ENCODE measurements at places on chromosomes 2 and 18.

DNA sequence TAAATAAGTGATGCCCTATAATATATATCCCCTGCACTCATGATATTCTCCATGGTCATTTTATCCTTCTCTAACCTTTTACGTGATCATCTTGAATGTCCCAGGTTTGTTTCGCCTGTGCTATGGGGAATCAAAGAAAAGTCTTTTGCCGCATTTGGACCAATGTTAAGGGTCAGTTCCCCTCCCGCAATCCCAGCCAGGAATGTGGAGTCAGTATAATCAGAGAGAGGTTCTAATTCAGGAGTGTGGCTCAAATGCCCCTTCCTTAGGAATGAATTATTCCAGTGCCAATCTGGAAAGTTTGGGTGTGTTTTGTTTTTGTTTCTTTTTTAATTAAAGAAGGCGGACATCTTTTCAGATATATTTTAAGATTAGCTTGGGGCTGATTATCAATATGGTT, 41.8 kb downstream of the PMS1 start:
- no peak for DNase-seq

DNA sequence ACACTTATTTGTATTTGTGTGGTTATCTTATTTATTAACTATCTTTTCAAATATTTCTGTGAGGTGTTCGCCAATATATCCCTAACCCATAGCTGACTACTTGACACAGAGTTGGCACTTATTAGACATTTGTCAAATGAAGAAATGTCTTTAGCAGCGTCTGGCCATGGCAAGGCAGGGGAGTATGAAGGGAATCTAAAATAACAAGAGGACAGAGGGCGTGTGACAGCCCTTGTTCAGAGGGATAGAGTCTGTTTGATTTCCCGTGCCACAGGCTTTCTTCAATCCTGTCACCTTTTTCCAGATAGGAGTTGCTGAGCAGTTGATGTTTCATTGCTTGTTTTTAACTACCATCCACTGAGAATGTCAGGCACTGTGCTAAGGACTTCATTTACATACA, 53.6 kb upstream of the SLC39A10 start:
- no peak for DNase-seq

DNA sequence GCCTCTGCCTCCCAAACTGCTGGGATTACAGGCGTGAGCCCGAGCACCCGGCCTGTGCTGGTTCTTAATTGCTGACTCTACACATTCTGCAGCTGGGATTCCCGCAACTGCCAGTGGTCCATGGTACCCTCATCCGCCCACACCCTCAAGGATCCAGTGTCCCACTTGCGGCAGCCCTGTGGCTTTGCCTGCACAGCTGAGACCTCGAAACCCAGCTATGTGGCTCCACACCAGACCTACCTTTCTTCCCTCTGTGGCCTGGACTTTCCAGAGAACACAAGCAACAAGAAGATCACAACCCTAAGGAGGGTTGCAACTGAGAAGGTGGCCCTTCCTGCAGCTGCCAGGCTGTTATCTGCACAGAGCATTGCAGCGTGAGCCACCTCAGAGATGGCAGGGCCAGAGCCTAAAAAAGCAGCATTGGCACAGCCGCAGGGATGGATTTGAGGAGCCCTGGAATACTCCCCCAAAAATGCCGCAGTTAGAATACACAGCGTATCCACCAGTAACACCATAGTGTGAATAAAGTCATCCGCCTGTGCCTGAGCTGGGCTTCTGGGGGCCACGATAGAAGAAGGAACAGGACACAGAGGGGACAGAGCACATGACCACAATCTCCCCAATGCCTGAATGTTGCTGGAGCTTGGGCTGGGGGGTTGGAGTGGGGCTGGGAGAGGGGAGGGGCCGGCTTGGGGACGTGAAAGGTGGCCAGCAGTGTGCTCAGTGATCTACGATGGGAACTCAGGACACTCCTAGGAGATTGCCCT, 1.9 kb downstream of the GPR55 start:
- no peak for DNase-seq

GRCh38 chr2:127426501-127427354, 8.5 kb downstream of the PROC start:
- no peak for DNase-seq

GRCh38 chr2:112644933-112645309, 818 bp upstream of the SLC20A1 start:
- no peak for DNase-seq

DNA sequence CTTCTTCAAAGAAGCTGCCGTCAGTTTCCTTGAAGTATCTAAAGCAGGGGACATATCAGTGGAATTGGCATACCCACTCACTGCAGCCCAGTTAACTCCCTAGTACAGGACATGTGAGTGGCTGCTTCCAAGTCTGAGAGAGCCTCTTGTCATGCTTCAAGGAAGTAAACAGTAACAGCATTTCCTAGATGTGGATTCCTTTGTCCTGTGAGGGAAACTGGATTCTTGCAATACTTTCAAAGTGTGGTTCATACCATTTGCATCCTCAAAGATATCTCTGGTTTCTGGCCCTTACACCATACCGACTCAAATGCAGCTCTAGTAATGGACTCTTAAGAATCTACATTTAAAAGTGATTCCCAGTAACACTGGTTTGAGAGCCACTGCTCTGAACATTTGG, 87.2 kb downstream of the ESCO1 start:
- DNase-seq: no peak

DNA sequence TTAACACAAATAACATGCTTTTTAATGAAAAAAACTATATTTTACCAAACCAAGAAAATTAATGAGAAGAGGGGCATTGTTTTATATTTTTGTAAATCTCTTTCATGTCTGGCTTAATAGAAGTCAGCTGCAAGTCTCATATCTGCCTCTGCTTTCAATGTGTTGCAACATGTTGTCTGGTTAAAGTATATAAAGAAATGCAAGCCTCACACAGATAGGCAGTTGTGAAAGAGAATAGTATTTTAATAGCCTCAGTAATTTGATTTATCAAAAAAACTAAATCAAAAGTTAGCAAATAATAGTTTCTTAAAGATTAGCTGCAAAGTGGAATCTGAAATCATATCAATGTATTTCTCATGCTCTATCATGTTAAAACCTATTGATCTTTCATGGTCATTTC, 52.9 kb upstream of the NCOA1 start:
- DNase-seq: no peak

- DNase-seq: no peak
Measured at GRCh38 chr2:142037744-142038143, 93.1 kb downstream of the LRP1B start.

DNA sequence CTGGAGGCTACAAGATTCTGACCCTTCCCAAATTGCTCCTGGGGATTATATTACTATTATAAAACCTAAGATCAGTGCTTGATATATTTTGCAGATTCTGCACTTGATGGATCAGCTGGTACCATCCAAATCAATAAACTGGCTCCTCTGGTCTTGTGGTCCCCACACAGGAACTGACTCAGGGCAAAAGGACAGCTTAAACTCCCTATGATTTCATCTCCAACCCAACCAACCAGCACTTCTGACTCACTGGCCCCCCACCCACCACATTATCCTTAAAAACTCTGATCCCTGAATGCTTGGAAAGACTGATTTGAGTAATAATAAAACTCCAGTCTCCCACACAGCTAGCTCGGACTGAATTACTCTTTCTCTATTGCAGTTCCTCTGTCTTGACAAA, 82.1 kb downstream of the TMEM163 start:
- DNase-seq: no peak

DNA sequence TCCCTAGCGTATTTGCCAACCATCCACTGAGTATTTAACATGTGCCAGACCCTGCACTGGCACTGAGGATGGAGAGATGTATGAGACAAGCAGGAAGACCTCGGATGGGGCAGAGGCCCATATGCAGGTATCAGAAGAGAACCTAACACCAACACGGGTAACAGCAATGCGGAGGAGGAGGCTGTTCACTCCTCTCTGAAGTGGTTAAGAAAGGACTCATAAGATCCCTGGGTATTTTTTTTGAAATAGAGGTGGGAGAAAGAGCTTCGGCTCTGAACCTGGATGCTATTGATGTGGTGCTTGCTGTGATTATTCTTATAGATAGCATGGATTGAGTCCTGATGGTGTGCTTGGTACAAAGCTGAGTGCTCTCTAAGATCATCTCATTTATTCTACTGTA, 418.3 kb downstream of the LPIN1 start:
- no peak for DNase-seq

DNA sequence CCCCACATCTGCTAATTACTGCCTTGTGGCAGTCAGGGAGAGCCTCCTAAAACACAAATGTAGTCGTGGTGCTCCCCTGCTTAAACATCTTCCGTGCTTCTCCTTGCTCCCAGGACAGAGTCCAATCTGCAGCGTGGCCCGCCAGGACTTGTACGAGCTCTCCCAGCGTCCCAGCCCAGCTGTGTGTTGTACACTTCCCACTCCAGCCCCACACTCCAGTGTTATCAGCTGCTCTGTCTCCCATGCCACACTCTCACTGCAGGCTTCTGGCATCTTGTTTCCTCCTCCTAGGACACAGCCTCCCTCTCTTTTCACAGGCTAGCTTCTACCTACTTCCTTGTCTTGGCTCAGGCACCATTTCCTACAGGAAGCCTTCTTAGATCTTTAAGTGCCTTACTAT, 199.4 kb downstream of the ALPK2 start:
- DNase-seq: no peak

GRCh38 chr2:170502361-170503130, 212.6 kb upstream of the SP5 start:
- no peak for DNase-seq

DNA sequence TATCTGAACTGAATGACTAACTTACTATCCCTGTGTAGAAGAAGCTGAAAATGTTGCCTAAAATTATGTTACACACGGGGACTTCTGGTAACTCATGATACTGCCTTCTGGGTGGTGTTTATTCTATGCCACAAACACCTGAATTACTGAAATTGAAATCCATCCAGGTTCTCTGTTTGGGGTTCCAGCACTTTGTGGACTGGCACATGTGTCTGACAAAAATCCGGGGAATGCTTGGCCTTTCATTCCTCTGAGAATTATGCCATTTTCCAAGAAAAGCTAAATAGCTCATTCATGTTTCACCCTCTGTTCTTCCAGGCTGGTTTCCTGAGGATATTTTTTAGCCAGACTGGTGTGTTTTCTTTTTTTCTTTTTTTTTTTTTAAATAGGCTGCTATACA, 59.5 kb upstream of the POU3F3 start:
- DNase-seq: no peak

- DNase-seq: peak; percentile 55
Measured at GRCh38 chr2:216606551-216607276, 26.5 kb upstream of the IGFBP2 start.

DNA sequence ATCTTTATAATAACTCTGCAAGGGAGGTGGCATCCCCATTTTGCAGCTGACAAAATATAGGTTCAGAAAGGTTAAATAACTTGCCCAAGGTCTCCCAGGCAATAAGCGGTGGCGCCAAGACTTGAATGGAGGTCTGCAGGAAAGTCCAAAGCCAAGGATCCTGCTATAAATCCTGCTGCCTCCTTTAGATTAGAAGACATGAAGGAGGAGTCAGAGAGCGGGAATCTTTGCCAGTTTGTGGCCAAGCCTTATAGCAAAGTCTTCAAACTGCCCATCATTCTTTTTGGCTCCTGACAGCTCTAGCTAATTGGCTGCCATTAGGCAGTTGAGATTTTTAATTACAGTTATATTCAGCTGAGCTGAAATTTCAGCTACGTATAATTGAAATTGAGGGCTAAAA, 114.3 kb downstream of the C1D start:
- DNase-seq: no peak

DNA sequence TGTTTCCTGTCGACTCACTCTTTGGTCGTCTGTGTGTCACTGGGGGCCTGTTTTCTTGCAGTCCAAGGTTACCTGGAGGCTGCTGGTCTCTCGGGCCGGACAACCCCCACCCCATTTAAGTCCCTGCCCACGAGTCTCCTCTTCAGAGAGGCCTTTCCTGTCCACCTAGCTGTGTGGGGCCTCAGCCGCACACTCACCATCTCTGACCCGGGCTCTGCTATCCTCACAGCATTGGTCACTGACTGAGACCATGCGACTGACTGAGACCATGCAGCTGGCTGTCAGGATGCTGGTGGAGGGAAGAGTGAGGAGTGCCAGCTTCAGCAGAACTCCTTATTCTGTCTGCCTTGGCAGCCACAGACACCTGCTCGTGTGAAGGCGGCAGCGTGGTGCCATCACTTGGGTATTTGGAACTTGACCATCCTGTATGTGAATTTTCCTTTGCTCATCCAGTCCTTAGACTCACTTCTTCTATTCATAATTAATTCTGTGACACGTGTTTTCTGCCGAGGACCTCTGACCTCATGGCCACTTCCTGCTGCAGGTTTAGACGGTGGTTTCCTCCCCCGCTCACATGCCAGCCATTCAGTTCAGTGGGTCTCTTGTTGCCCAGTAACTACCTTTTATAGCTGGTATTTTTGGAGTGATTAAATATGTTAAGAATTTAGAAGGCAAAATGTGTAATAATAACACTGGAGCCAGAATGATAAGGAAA, 47.5 kb upstream of the ASB1 start:
- peak; percentile 29 for DNase-seq

- DNase-seq: no peak
Measured at GRCh38 chr18:11676867-11677266, 12.2 kb upstream of the GNAL start.

GRCh38 chr2:178806543-178806942, 680 bp downstream of the TTN start:
- no peak for DNase-seq

DNA sequence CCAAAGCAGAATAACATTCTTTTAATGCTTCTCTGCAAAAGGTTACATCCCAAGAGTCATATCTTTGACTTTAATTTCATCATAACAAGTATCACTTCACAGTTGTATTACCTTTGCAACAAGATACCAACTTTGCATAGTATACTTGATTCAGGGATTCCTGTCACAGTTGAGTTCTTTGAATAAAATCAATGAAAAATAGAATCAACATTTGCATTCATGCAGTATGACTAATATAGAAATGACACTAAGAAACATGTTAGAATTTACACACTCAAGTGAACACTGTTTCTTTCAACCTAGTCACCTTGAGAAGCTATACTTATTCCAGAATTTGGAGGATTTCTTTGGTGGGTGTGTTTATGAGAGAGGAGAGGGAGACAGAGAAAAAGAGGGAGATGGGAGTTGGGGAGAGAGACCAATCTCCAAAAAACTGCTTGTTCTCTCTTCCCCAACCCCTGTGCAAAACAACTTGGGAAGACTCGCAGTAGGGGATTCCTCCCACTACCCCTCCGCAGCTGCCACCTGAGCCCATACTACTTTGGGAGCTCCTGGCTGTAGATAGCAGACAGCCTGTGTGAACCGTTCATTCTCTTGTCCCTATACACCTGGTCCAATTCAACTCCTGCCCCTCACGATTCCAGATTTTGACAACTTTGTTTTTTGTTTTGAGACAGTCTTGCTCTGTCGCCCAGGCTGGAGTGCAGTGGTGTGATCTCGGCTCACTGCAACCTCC, 57.7 kb downstream of the PELI1 start:
- DNase-seq: no peak
